ENCODE measurements at places on chromosomes 4 and X. TPM values are rescaled to one million over a fixed set of nuclear protein-coding genes. Genes with fewer than 3 reads are reported as not detected.

IL3RA gene
- 5.4 TPM for total RNA-seq

SSX2B gene
- not detected for total RNA-seq

TSPAN6 gene
- 34.1 TPM for total RNA-seq

IQCM gene
- not detected for total RNA-seq

SAGE1 gene
- total RNA-seq, result not detected

HEPH gene
- 26.2 TPM for total RNA-seq

Data from tibial nerve (tissue), 4 donors.